Endothelial cell (in vitro differentiated cells): ENCODE measurements at places on chromosomes 3 and 15. TPM values are rescaled to one million over a fixed set of nuclear protein-coding genes. Genes with fewer than 3 reads are reported as not detected.

DNA sequence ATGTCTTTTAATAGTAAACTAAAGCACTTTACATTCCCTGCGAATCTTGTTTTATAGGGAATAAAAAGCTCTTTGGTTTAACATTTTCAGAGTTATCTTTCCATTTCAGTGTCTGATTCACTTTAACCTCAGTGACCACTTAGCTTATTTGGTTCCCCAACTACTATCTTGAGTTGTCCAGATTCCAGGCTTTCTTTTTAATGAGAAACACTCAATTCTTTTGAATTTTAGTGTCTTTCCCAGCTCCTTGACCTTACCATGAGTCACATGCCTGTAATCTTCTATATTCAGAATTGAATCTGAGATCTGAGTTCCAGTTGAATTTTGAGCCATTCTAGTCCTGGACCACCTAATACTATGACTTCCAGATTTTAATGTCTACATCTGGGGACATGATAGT, 144.4 kb downstream of the KCNAB1 start:
- no peak for DNase-seq

DNA sequence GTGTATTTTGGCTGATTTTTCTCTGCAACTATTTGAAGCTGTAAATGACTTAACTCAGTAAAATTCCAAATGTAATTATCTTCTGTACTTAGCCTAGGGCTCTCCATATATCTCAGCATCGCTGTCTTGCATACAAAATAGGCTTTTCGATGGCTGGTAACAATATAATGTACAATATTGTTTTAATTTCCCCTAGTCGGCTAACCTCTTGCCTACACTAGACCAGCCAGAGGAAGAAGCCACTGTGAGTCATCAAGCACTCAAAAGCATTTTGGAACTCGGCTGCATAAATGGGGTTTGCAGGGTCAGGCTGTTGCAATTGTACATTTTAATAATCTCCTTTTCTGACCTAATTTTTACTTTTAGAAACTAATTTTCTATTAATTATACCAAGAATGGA, 583.8 kb downstream of the FOXP1 start:
- DNase-seq: no peak

DNA sequence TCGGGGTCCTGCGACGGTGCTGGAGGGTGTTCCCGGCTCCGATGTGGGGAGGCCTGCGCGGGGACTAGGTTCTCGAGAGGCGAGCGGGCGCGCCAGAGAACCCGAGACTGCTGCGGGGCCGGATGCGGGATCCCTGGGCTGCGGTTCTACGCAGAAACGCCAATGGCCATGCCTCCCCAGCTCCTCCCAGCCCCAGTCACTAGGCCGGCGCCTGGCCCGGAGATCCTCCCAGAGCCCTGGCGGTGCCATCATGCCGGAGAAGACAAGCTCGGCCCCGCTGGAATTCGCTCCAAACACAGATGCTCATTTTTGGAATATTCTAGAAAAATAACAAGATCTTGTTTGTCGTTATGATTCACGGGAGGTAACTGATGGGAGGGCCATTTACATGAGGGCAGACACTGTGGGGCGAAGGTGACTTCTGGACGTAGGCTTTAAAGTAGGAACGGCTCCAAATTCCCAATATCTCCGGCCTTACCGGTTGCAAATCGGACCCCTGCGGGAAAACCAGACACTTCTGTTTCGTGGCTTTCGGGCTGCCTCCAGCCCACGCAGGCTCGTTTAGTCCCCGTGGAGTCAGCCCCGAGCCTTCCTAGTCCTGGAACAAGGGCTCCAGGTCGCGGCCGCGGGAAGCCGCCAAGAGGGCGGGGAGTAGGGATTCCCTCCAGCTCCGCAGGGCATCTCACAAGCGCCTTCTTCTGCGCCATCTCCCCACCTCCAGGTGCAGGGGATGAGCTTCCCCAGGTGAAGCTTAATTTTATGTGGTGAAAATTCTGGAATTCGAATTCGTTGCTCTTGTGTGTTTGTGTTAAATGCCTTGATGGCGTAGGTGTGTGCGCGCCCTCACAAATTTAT, 74.8 kb upstream of the POLG start:
- no peak for DNase-seq

GABRB3 gene
- 4.4 TPM for total RNA-seq

ZNF609 gene
- 41.2 TPM for total RNA-seq

ANKRD63 gene
- total RNA-seq: not detected

CAMK2N2 gene
- not detected for total RNA-seq

KPNA4 gene
- 57.1 TPM for total RNA-seq

GOLGA6L9 gene
- total RNA-seq: 5.6 TPM
